ENCODE measurements at places on chromosomes 5 and 9. TPM values are rescaled to one million over a fixed set of nuclear protein-coding genes. Genes with fewer than 3 reads are reported as not detected.

GRCh38 chr9:111037356-111037707, 938 bp downstream of the LPAR1 start:
- DNase-seq: peak; percentile 57

CAMK2A gene
- not detected for total RNA-seq

PLGRKT gene
- 31.2 TPM for total RNA-seq

- DNase-seq: no peak
Measured at GRCh38 chr5:59759600-59760351, 133.8 kb downstream of the PDE4D start.

ADAMTS13 gene
- total RNA-seq: 0.24 TPM

DNA sequence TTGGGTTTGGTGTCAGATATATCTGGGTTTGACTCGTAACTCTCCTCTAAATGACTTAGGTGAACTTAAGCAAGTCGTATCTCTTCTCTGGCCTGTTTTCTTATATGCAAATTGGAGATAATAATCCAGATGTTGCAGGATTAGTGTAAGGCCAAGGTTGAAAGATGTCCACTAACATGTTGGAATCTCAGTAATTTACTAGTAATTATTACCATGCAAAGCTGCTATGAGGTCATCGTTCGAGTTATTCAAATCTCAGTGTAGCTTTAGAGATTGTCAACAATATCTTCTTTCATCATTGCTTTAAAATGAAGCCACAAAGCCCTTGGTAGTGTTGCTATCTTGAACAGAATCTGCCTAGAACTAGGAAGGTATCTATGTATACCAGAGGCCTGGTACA, 437.7 kb upstream of the KLF4 start:
- DNase-seq: no peak

- no peak for DNase-seq
Measured at GRCh38 chr5:138028971-138029365, 3.9 kb downstream of the FAM13B start.

- no peak for DNase-seq
Measured at GRCh38 chr5:25181249-25181648, 536.5 kb upstream of the CDH10 start.
